ENCODE measurements at places on chromosomes 5 and 9. TPM values are rescaled to one million over a fixed set of nuclear protein-coding genes. Genes with fewer than 3 reads are reported as not detected.

DNA sequence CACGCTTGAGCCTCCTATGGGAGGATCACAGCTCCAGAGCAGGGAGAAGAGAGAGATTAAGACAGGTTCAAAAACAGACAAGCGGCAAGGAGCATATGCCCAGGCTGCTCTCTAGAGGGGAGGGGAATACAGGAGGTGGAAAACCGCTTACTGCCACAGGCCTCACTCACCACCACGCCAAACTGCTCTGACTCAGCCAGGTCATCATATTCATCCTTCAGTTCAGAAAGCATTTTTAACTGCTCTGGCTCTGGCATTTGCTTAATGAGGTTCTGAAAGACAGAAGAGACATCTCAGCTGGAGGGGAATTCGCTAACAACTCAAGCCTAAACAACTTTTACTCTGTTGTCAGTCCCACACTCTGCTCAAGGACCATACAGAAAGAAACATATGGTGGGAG lies 40.1 kb downstream of the PCDHGC5 start:
- peaks cover 97% of the 10 kb centered on the region for H3K36me3 ChIP-seq
- DNase-seq = no peak
- no peak overlapping the region for H3K27ac ChIP-seq
- H3K4me3 ChIP-seq = no peak overlapping the region
- H3K27me3 ChIP-seq = no peaks in the 10 kb centered on the region

DNA sequence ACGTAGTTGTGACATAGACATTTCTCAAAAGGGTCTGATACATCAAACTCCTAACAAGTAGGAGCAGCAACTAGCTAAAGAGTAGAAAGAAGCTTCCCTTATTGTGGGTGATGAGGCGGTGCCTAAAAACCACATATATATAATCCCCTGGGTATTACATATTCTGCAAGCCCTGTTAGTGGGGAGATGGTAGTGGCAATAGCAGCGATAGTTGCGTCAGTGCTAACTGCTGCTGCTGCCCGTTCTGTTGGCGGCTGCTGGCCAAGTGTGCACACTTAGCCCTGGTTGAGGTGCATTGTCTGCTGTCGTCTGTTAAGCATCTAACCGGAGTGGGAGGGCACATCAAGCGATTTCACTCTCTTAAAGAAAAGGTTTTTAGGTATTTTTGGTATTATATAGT lies 35.8 kb downstream of the VLDLR start:
- H3K4me3 ChIP-seq = no peak overlapping the region
- H3K4me1 ChIP-seq = no peaks in the 10 kb centered on the region
- H3K27me3 ChIP-seq = no peaks in the 10 kb centered on the region
- no peak for DNase-seq
- H3K36me3 ChIP-seq = no peaks in the 10 kb centered on the region

Gene FOXD4L6
- total RNA-seq = not detected

- peak; percentile 39 for DNase-seq
- no peaks in the 10 kb centered on the region for H3K27me3 ChIP-seq
- no peaks in the 10 kb centered on the region for H3K4me1 ChIP-seq
- no peaks in the 10 kb centered on the region for H3K36me3 ChIP-seq
Observed at GRCh38 chr5:179166886-179167841, 107.0 kb downstream of the ZNF354C start.

DNA sequence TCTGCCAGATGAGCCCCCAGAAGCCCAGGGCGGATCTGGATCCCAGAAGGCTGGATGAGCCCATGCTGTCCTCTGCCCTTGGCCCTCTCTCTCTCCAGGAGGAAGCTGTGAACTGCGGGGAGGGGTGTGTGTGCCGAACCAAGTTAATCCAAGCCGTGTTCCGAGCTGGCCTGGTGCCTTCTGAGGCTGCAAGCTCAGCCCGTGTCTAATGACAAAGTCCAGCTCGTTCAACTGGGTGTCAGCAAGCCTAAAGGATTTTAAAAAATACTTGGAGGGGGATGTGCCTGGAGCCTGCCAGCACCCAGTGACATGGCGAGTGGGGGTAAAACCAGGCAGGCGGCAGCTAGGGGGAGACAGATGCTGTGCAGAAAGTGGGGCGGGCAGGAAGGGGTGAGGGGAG lies 8.0 kb downstream of the STC2 start:
- H3K27me3 ChIP-seq = peaks cover 6% of the 10 kb centered on the region
- no peaks in the 10 kb centered on the region for H3K4me1 ChIP-seq
- no peak overlapping the region for H3K4me3 ChIP-seq
- no peak overlapping the region for H3K27ac ChIP-seq
- DNase-seq = no peak

- no peaks in the 10 kb centered on the region for H3K36me3 ChIP-seq
- H3K4me1 ChIP-seq = no peaks in the 10 kb centered on the region
- no peak overlapping the region for H3K4me3 ChIP-seq
- peaks cover 2% of the 10 kb centered on the region for H3K27me3 ChIP-seq
- no peak overlapping the region for H3K27ac ChIP-seq
- DNase-seq = no peak
Observed at GRCh38 chr5:124659798-124660197, 86.6 kb downstream of the ZNF608 start.

GRCh38 chr5:4197151-4197550 lies 601.5 kb downstream of the IRX1 start:
- DNase-seq = no peak
- H3K27me3 ChIP-seq = no peaks in the 10 kb centered on the region
- H3K4me1 ChIP-seq = no peaks in the 10 kb centered on the region
- no peak overlapping the region for H3K27ac ChIP-seq
- H3K36me3 ChIP-seq = no peaks in the 10 kb centered on the region
- no peak overlapping the region for H3K4me3 ChIP-seq
